ENCODE measurements at places on chromosomes 6 and 20. TPM values are rescaled to one million over a fixed set of nuclear protein-coding genes. Genes with fewer than 3 reads are reported as not detected.

- no peak for DNase-seq
Measured at GRCh38 chr20:57080796-57081195, 185.6 kb downstream of the BMP7 start.

- no peak for DNase-seq
Measured at GRCh38 chr6:137323860-137324259, 104.7 kb upstream of the IFNGR1 start.

DNA sequence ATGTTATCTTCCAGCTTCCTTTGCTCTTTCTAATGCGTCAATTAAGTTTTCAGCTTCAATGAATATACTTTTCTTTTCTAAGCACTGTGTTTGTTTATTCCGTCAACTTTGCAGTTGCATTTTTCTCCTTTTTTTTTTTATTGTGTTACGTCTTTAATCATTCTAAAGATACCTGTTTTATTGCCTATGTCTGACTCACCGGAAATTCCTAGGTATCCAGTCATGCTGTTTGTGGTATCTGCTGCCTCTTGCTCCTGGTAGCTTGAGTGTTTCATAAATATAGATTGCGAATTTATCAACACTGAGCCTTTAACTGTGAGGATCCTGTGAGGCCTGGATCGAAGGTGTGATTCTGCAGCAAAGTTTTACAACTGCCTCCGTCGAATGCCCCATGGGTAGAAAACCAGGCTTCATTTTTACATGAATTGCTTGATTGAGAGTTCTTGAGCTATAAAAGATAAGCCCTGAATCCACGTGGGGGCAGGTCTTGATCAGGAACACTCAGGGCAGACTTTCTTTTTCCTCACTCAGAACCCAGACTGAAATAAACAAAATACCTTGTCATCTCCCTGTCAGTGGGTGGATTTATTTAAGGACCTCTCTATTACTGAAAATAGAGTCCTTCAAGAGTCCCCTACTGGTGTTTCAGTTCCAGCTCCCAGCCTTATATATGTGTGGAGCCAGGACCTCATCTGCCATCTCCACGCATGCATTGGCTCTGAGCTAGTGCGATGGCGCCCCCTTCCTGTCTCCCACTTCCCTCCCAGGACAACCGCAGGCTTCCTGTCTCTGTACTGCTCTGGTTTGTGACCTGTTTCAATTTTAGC, 60.1 kb upstream of the LRRC1 start:
- DNase-seq: peak; percentile 62

TNFRSF6B gene
- 5.0 TPM for total RNA-seq

LY6G6C gene
- not detected for total RNA-seq

- no peak for DNase-seq
Measured at GRCh38 chr6:168964138-168964835, 289.4 kb downstream of the THBS2 start.

DNA sequence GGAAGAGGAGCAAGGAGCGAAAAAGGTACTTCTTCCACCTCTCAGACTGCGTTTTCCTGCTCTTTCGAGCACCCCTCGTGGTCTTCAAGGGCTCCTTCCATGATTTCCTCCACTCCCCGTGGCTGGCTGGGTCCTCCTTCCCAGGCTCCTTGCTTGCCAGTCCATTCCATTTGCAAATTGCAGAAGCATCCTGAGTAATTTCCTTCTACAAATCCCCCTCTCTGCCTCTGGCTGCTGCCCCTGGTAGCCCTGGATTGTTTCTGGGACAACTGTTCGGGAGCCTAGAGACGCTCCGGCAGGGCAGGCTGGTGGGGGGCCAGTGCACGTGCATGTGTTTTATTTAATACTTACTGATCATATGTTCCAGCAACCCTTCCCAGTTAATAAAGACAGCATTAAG, 173.1 kb downstream of the ZMYND8 start:
- no peak for DNase-seq

POU5F1 gene
- not detected for total RNA-seq

GRCh38 chr6:165573671-165574070, 89.4 kb downstream of the PDE10A start:
- DNase-seq: no peak

GRCh38 chr20:49704932-49705336, 8.7 kb downstream of the B4GALT5 start:
- no peak for DNase-seq

DNA sequence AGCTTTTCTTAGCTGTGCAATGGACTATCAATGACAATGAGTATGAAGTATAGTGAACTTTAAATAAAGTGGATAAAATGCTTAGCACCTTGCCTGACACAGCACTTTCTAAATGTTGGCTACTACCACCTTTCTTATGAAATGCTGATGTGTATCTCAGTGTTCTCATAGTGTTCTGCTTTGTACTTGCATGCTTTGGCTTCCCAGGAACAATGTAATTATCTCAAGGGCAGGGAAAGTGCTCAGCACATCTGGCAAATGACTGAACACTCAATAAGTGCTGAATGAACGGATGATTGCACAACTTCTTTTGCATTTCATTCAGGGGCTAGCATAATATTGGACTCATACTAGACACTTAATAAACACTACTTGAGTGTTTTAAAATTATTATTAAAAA, 28.2 kb upstream of the NOX3 start:
- DNase-seq: no peak

All from esophagus muscularis mucosa (tissue), 4 donors.